ENCODE measurements at places on chromosomes 7 and 10. TPM values are rescaled to one million over a fixed set of nuclear protein-coding genes. Genes with fewer than 3 reads are reported as not detected.
A peak's percentile ranks its signal among the peaks of the same experiment; 100 is the strongest.

DNA sequence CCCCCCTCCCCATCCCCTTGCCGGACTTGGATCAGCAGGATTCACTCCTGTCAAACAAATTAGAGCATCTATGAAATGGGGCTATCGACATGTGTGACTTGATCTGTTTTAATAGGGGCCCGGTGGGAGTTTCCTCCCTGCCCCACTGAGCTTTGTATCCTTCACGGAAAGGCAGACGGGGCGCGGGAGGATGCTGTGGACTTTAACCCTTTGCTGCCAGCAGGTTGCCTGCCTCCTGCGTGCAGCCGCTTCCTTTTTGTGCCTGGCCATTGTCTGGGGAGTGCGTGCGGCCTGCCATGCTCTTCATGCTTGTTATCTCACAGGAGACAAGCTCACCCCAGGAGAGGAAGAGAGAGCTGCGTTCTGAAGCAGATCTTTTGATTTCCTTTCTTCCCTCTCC is 512.8 kb upstream of the GALNT17 start:
- no peak for ATAC-seq

DNA sequence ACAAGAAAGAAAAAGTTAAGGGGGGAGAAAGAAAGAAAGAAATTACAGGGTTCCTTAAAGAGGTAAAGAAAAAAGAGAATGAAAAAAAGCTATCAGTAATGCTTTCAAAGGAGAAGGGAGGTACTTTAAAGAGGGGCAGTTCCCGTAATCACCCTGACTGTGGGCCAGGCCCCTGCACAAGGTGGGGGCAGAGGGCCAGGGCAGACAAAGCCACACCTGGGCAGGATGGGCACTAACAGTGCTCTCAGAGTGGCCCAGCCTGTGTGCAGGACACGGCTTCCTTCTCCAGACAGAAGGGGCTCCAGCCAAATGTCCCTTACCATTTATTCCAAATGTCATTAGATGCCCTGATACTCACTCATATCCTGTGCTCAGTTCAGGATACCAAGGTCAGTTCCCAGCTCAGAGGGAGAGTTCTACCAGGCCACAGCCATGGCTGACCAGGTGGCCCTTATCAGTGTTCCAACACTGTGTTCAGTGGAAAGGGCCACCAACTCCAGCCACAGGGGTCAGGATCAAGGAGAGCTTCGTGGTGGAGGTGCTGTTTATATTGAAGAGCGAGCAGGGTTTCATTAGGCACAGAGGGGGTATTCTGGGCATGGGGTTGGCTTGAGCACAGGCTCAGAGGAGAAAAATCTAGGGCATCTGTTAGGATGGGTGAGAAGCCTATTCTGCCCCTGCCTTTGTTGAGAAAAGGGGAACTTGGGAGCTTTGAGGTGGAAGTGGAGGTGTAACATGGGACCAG is 29.9 kb downstream of the DPCD start:
- no peak for ATAC-seq

DNA sequence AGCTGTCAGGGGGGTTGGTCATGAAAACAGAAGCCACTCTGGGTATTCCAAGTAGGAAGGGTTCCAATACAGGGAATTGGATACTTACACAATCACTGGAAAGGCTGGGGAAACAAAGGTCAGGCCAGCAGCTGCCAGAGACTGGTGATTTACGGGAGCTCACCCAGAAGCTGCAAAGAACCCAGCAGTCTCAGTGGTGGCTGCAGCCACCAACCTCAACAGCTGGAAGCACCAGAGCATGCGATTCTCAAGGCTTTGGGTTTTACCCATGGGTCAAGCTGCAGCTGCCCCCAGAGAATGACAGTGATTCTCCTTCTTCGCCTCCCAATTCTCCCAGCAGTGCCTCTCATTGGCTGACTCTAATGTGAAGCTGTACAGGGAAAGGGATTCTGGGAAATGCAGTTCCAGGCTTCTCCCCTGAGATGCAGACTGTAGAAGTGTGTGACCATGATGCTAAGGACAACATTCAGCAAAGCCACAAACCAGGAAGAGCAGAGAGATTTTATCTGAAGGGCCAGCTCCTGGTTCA is 107.2 kb upstream of the TCF7L2 start:
- no peak for ATAC-seq

DNA sequence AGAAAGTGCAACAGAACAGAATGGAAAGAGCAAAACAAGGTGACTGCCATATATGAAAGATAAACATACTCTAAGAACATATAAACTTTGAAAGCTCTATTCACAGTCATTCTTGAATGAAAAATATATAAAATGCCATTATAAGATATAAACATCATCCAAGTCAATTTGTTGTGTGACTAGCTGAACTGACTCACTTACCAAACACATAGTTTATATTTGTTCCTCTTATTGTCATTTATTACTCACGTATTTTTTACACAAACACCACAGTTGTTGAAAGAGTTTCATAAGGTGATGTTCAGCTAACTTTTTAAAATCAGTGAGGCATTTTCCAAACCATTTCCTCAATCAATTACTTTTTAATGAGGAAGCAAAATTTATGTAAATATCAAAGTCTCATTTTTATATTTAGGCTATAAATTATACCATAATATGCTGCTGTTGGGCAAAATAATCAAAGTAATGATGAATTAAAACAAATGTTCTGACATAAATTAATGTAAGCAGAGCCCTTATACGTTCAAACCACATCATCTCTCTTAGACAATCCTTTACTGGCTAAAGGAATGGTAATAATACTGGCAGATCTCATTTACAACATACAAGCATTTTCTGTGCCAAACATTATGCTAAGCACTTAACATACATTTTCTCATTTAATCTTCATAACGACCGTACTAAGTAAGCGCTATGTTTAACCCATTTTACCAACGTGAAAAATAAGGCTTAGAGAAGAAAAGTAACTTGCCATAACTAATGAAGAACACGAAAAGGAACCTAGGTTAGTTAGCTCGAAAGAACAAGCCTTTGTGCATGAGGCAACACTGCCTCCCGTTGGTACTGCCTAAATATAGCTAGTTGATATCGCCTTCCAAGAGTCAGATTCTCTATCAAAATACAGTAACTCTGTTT is 7.3 kb downstream of the LRRN3 start:
- peak; percentile 48 for ATAC-seq

The ELAPOR2 gene
- 2.2 TPM for total RNA-seq

GRCh38 chr7:8125680-8126444 is 136.1 kb downstream of the ICA1 start:
- ATAC-seq = peak; percentile 62
